Left lobe of liver (tissue), 2 donors: ENCODE measurements at places on chromosomes 6 and 20. TPM values are rescaled to one million over a fixed set of nuclear protein-coding genes. Genes with fewer than 3 reads are reported as not detected.

- DNase-seq, result no peak
These were observed 4.4 kb upstream of the IBTK start for GRCh38 chr6:82251942-82252341.

DNA sequence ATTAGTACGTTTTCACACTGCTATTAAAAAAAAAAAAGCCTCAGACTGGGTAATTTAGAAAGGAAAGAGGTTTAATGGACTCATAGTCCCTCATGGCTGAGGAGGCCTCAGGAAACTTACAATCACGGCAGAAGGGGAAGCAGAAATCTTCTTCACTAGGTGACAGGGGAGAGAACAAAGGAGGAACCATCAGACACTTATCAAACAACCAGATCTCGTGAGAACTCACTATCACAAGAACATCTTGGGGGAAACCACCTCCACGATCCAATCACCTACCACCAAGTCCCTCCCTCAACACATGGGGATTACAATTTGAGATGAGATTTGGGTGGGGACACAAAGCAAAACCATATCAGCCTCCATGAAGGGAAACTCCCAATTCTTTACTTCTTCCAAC is 85.2 kb upstream of the MAFB start:
- DNase-seq, result no peak

- DNase-seq, result no peak
These were observed 490.2 kb upstream of the SULF2 start for GRCh38 chr20:48275286-48276020.

DNA sequence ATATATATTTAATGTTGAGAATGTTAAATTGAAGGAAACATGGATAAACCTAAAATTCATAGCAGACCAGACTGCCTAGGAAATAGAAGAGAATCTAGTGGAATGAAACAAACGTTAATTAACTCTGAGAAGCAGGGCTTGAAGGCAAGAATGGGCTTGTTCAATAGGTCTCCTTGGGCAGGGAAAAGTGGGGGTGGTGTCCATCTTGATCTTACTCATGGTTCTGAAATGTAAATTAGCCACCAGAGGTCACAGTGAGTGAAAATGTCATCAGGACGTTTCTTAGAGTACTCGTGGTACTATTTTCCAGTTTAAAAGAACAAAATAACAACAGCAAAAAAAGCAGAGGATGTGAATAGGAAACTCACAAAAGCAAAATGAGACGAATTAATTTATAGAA is 66.8 kb upstream of the BTBD3 start:
- no peak for DNase-seq

- DNase-seq, result no peak
These were observed 164.8 kb upstream of the NT5E start for GRCh38 chr6:85285114-85285513.

- no peak for DNase-seq
These were observed 395.3 kb downstream of the MAFB start for GRCh38 chr20:40293740-40294139.

GRCh38 chr6:148915810-148916209 is 169.0 kb downstream of the UST start:
- DNase-seq, result no peak

DNA sequence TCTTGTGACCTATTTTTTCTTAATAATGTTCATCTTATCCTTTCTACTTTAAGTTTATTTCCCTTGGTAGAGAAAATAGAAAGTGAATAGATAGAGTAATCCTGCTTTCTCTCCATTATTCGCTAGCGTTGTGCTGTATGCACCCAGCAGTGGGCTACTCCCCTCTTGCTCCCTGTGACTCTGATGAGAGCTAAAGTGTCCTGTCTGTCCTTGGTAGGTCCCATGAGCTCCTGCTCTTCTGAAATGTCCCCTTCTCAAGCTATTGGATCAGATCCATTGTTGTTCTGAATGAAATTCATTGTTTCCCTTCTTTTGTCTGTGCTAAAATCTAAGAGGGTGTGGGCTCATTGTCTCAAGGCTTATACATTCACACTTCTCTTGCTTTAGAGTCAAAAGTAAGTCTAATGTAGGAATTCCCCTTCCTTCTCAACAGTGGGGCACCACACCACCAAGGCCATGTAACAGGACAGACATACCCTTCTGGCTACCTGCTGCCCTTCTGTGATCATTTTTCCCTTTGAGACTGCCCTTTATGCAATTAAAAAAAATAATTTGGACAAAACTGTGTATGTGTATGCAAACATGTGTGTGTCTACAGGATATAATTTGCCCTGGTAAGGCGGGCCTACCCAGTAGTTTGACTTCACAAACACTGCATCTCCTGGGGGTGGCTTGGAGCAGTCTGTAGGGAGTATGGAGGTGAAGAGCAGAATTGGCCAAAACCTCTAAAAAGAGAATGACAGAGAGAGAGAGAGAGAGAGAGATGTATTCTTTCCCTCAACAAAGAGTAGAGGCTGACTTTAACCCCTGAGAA is 167.0 kb upstream of the MYLIP start:
- DNase-seq, result no peak

DNA sequence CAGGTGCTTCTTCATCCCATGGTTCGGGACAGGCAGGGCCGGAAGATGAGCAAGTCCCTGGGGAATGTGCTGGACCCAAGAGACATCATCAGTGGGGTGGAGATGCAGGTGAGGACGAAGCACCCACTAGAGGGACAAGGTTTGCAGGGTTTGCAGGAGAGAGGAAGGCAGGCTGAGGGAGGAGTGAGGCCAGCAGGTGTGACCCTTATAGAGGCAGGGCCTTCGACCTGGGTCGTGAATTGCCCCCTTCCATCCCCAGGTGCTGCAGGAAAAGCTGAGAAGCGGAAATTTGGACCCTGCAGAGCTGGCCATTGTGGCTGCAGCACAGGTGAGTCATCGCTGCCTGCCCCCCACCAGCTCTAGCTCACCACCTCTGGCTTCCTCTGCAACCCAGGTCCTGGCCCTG is 8.4 kb downstream of the VARS2 start:
- no peak for DNase-seq

- no peak for DNase-seq
These were observed 376.1 kb downstream of the CENPW start for GRCh38 chr6:126716032-126716431.

HTR1B gene
- not detected for total RNA-seq

CALHM4 gene
- total RNA-seq, result not detected

TRIM31 gene
- not detected for total RNA-seq

RHAG gene
- 0.38 TPM for total RNA-seq

CLPSL2 gene
- not detected for total RNA-seq

RBM24 gene
- 0.05 TPM for total RNA-seq

HLA-DMB gene
- 2.6 TPM for total RNA-seq

C6orf15 gene
- total RNA-seq, result not detected

TMEM151B gene
- total RNA-seq, result not detected

HCK gene
- 3.7 TPM for total RNA-seq
